ENCODE measurements at places on chromosomes 7 and 10. TPM values are rescaled to one million over a fixed set of nuclear protein-coding genes. Genes with fewer than 3 reads are reported as not detected.

The ZNF239 gene
- total RNA-seq, result 15.2 TPM

The RADIL gene
- not detected for total RNA-seq

DNA sequence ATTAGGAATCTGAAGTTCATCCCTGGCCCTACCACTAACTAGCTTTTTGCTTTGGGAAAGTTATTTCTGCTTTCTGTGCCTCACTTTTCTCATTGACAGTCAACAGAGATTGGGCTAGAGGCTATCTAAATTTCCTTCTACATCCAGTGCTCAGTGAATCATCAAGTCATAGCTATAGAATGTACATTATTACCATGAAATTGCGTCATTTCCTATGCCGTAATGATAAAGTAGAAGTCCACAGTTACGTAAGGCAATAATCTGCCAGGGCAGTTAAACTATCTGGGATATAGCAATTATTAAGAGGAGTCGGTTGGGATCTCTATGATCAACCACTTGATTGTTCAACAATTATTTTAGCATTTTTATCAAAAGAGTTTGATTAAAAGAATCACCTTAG is 64.4 kb downstream of the ITGB8 start:
- DNase-seq, result no peak

- no peak for DNase-seq
Measured at GRCh38 chr7:158424531-158424930, 163.1 kb downstream of the PTPRN2 start.

GRCh38 chr10:124827474-124827873 is 25.9 kb downstream of the ABRAXAS2 start:
- DNase-seq, result no peak

DNA sequence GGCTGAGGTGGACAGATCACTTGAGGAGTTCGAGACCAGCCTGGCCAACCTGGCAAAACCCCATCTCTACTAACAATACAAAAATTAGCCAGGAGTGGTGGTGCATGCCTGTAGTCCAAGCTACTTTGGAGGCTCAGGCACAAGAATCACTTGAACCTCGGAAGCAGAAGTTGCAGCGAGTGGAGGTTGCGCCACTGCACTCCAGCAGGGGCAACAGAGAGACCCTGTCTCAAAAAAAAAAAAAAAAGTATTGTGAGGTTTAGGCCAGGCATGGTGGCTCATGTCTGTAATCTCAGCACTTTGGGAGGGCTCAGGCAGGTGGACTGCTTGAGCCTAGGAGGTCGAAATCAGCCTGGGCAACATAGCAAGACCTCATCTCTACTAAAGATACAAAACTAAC is 16.0 kb downstream of the TET1 start:
- no peak for DNase-seq

- DNase-seq, result no peak
Measured at GRCh38 chr7:20288036-20288435, 42.7 kb upstream of the ITGB8 start.

DNA sequence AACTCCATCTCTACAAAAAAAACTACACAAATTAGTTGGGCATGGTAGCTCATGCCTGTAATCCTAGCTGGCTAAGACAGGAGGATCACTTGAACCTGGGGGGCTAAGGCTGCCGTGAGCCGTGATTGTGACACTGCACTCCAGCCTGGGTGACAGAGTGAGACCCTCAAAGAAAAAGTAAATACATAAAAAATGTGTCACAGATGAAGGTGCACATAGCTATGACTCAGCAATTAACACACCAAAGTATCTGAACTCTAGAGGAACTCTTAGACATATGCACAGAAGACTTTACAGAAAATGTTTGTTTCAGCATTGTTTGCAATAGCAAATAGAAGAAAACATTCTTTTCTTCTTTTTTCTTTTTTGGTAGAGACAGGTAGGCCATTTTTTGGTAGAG is 8.3 kb downstream of the C10orf62 start:
- no peak for DNase-seq

- no peak for DNase-seq
Measured at GRCh38 chr7:147279514-147279913, 1162.9 kb downstream of the CNTNAP2 start.

- no peak for DNase-seq
Measured at GRCh38 chr10:9052767-9053166, 998.3 kb downstream of the GATA3 start.

DNA sequence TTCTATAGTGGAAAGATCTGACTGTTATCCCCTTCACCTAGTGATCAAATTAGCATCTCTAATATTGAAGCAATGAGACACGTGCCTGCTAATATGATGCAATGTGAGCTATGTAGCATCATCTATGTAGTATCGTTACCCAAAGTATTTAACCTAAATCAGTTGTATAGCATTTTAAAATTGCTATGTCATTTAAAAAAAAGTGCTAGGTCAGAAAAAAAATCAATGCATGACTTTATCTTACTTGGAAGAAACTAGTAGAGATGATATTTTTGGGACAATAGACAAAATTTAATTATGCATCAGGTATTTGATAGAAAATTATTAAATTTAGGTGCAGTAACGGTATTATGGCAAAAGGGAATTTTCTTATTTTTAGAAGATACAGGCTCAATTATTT is 157.3 kb downstream of the CCDC71L start:
- DNase-seq, result no peak

GRCh38 chr10:120172356-120172755 is 279.8 kb downstream of the SEC23IP start:
- no peak for DNase-seq

- DNase-seq, result no peak
Measured at GRCh38 chr7:94429153-94429552, 34.5 kb downstream of the COL1A2 start.

- no peak for DNase-seq
Measured at GRCh38 chr7:105015390-105015965, 1.5 kb downstream of the KMT2E start.

The STK31 gene
- 38.9 TPM for total RNA-seq

DNA sequence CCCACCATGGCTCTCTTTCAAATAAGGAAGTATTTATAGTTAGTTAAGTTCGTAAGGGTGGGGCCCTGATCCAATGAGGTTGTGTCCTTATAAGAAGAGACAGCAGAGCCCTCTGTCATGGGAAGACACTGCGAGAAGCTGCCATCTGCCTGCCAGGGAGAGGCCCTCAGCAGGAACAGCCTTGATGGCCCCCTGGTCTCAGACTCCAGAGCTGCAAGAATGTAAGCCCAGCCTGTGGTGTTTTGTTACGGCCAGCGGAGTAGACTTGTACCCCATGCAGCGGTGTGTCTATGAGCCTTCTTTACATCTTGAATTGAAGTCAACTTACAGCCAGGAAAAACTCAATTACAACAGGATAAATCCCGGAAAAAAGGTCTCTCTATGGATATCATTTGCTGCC is 14.3 kb upstream of the LARP4B start:
- no peak for DNase-seq

- DNase-seq, result no peak
Measured at GRCh38 chr10:63563623-63564022, 42.4 kb downstream of the REEP3 start.

- DNase-seq, result no peak
Measured at GRCh38 chr10:56785292-56785691, 424.2 kb upstream of the ZWINT start.

The OR2A5 gene
- total RNA-seq, result not detected

DNA sequence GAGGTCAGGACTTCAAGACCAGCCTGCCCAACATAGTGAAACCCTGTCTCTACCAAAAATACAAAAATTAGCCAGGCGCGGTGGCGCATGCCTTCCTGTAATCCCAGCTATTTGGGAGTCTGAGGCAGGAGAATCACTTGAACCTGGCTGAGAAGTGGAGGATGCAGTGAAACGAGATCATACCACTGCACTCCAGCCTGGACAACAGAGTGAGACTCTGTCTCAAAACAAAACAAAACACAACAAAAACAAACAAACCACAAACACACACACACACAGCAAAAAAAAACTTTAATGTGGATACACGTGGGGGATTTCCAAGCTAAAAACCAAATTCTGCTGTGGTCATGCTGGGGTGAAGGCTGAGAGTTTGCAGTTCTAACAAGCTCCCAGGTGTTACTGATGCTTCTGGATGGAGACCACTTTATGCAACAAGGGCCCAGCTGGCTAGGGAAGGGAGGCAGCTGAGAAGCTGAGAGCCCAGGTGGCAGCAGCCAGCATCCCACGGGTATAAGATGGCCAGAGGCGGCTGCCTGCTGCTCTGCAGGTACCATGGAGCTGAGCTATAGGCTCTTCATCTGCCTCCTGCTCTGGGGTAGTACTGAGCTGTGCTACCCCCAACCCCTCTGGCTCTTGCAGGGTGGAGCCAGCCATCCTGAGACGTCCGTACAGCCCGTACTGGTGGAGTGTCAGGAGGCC is at the start of gene ZP3:
Gene ZP3, plus strand, starts transcription at position 538 of the 699 bp plus-strand sequence. Its CDS starts 15 bp downstream, at position 553.
- no peak for DNase-seq

DNA sequence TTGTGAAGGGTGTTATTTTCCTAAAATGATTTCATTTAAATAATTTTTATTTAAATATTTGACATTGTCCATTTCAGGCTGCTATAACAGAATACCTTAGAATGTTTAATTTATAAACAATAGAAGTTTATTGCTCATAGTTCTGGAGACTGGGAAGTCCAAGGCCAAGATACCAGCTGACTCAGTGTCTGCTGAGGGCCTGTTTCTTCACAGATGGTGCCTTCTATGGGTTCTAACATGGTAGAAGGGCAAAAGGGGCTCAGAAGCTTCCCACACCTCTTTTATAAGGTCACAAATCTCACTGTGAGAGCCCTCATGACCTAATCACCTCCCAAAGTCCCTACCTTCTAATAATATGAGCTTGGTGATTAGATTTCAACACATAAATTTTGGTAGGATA is 50.7 kb downstream of the MTURN start:
- DNase-seq, result no peak

DNA sequence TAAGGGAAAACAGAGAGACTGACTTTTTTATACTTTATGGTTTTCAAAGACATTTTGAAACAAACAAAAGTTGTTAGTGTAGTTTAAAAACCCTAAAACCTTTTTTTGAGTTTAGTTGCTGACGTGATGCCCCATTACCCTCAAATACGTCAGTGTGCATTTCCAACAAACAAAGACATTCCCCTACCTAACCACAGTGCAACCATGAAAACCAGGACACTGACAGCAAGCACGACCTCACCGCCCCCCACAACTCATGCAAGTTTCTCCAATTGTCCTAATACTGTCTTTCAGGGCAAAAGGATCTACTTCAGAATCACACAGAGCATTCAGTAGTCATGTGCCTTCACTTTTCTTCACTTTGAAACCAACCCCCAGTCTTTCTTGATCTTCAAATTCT is 75.0 kb downstream of the WNT2 start:
- no peak for DNase-seq

The MCM10 gene
- total RNA-seq, result 62.6 TPM

The MMRN2 gene
- 0.21 TPM for total RNA-seq

- no peak for DNase-seq
Measured at GRCh38 chr7:44157116-44158080, 16.3 kb upstream of the MYL7 start.

- DNase-seq, result peak; percentile 88
Measured at GRCh38 chr7:131513245-131514061, 43.0 kb downstream of the PODXL start.

The ARF5 gene
- 172 TPM for total RNA-seq

The LIPM gene
- total RNA-seq, result not detected

- DNase-seq, result peak; percentile 22
Measured at GRCh38 chr10:28845009-28845682, 167.8 kb downstream of the BAMBI start.

GRCh38 chr7:142412551-142413193 is 154.8 kb upstream of the PRSS58 start:
- no peak for DNase-seq

The PPP1R3C gene
- total RNA-seq, result not detected

DNA sequence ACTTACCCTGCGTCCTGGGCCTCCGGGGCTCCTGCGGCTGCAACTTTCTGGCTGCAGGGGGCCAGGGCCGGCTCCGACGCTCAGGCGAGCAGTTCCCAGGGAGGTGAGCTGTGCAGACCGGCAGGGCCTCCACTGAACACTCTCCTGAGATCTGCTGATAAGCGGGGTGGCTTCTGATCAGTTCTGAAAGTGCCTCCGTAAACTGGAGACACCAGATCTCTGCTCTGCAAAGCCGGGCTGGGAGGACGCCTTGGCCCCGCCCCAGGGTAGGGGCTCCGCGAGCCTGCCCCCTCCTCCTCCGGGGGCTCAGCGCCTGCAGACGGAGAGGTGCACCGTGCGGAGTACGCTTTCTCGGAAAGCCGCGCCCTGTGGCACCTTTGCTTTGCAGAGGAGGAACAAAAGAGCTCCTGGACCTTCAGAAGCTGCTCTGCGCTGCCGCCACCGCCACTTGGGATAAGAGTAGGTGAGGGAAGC is 141.3 kb upstream of the VKORC1L1 start:
- DNase-seq, result peak; percentile 30

DNA sequence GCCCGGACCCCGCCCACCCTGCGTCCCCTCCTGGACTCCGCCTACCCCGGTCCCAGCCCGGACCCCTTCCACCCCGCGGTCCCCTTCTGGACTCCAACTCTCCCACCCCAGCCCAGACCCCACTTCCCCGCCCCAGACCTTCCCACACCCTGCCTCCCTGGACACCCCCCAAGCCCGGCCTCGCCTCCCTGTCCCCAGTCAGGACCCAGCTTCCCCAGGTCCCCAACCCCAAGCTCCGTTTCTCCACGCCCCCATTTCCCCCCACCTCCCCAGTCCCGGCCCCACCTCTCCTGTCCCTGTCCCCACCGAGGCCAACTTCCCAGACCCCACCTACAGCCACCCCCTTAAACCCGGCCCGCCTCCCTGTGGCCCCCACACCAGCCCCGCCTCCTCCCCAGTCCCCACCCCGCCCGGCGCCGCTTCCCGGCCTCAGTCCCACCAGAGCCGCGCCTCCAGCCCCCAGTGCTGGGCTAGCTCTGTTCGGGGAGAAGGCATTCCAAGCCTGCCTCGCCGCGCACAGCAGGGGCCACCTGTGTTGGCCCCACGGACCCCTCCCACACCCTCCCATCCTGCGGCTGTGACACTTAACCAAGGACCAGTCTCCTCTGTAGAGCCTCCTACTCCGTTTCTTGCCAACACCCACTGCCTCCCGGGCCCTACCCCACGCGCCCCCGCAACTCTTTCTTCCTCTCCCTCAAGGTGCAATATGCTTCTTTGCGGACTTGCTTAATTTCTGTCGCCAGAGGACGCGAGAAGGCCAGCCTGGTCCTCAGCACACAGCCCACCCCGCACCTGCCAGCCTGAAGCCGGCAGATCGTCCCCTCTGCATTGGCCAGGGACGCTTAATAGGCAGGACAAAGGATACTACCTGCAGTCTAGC is 736 bp upstream of the ITIH5 start:
- no peak for DNase-seq

- DNase-seq, result no peak
Measured at GRCh38 chr7:154868921-154869320, 134.0 kb downstream of the PAXIP1 start.

GRCh38 chr7:141232286-141233051 is 158.6 kb downstream of the TMEM178B start:
- DNase-seq, result no peak

DNA sequence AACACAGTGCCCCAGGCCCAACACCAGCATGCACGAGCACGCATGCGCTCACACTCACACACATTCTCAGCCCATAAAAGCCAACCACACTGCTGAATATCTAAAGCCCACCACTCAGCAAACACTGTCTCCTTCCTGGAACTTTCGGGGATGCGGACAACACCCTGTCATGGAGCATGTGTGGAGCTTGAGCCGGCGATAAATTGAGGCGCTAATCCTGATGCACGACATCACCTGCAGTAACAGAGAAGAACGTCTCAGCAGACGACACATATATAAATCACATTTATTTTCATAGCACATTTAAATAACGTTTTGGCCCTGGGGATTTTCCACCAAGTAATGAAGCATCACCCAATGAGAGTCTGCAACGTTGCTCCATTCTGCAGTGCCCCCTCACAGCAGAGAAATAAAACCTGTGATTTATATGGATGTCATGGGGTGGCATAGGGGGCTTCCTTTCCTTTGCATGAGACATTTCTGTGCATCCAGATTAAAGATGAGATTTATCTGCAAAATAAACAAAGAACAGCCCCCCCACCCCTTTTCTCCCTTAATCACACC is 267.7 kb upstream of the NFE2L3 start:
- DNase-seq, result no peak

Data from Caco-2 (cell line).